Left ventricle myocardium inferior (tissue), 1 donor: ENCODE measurements at places on chromosomes 3 and 15.

- DNase-seq, result no peak
Measured at GRCh38 chr3:36227980-36228379, 152.3 kb upstream of the STAC start.

DNA sequence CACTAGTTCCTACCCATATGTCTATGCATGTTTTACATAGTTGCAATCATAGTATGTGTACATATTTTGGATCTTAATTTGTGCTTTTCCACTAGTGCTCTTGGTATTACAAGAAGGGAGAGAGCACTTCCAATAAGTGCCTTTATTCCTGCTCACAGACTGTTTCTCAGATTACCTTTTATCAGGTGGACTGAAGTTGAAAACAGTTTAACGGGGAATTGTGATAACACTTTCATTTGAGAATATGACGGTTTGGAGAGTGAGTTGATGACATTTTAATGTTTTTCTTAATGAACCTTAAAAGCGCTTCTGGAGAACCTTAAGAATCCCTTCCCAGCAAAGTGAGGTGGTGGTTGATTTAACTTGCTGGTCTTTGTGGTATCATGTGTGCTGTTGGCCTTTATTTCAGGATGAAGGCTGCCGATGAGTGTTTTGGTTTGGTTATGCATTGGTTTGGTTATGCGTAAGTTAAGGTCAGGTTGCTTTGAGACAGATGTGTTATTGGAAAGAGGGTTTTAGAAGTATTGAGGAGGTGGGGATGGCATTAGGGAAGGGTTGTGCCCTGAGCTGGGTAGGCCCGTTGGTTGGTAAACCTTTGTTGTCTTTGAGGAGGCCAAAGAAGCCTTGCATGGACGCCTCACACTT, 2.8 kb downstream of the EDEM1 start:
- DNase-seq, result no peak

DNA sequence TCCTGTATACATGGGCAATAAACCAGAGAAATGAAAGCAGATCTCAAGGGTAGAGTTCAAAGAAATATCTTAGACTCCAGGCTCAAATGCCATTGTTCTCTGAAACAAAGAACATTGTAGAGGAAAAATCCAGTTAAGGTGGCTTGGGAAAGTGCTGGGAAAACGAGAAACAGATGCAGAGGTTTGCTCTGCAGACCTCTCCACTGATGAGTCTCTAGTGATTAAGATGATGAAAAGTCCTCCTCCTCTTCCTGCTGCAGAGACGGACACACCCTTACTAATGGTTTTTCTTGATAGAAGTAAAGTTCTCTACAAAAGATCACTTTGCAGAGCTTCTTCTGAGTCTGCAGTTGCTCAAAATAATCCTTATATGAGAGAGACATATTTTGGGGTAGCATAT, 264.7 kb downstream of the GABRG3 start:
- no peak for DNase-seq

DNA sequence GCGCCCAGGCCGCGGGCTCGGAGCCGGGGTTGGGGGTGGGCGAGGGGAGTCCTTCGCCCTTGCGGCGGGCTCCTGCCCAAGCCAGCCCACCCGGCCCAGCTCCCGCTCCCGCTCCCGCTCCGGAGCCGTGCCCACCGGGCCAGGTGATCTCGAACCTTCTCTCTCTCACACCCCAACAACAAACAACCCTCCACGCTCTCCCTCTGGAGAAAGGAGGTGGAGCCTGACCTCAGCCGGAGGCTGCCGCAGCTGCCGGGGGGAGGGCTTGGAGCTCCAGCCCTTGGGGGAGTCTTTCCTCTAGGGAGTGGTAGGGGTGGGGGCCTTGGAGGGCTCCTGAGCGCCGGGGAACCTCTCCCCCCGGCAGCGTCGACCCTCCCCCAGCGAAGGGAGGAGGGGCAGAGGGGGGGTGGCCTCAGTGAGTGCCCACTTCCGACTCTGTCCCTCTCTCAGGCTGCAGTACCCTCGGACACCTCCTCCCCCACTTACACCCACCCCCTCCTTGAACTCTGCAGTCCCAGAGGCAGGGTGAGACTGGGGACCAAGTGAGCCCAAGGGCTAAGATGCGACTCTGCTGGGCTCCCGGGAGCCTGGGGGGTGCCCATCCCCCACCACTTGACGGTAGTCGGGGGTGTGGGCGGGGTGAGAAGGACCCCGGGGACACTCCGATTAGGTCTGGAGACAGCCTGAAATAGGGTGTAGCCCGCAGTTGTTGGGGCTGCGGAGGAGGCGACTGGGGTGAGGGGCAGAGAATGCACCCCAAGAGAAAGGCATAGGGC, 4.4 kb upstream of the BAHD1 start:
- no peak for DNase-seq

DNA sequence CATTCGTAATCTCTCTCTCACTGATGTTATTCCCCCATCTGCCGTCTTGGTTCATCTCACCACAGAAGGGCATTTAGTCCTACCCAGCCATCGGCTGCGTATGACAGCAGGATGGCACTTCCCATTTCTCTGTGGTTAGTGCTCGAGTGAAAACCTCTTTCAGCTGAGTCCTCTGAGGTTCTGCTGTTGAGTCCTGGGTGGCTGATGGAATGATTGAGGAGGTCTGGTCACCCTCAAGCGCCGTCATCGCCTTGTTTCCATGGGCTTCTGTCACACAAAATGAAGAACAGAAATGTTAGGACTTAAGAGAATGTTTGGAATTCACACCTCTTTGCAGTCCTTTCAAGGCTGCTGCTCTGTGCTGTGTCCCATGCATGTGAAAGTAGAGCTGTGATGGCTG, 9.4 kb upstream of the SACM1L start:
- DNase-seq, result no peak

- DNase-seq, result no peak
Measured at GRCh38 chr3:38154625-38155255, 10.6 kb upstream of the OXSR1 start.
